HCEC 1CT (cell line): ENCODE measurements at places on chromosomes 1 and 21.
A peak's percentile ranks its signal among the peaks of the same experiment; 100 is the strongest.

DNA sequence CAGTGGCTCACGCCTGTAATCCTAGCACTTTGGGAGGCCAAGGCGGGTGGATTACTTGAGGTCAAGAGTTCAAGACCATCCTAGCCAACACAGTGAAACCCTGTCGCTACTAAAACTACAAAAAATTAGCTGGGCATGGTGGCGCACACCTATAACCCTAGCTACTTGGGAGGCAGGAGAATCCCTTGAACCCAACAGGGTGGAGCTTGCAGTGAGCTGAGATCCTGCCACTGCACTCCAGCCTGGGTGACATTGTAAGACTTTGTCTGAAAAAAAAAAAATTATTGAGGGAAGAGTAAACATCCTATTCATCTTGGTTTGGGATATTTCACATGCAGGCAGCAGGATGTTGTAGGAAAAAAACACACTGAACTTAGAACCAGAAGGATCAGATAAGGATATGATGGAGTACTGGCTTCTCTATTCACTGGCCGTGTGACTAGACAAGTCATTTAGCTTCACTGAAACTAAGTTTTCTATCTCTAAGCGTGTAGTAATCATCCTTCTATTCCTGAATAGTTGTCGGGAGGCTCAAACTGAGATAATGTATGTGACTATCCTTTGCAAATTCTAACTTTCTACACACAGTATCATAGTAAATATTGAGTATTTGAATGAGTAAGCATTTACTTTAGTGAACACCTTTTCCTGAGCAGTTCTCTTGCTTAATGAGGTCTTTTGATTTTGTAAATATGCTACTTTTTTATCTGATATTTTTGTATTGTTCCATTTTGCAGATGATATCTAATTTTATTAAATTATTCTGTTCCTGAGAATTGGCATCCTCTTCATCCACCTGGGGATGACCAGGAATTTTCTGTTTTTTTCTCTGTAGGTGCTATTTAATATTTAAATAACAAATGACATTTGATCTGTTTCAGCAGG is 18.2 kb downstream of the CAP1 start:
- DNase-seq, result no peak

GRCh38 chr21:27326301-27326700 is 359.4 kb upstream of the ADAMTS5 start:
- DNase-seq, result no peak

DNA sequence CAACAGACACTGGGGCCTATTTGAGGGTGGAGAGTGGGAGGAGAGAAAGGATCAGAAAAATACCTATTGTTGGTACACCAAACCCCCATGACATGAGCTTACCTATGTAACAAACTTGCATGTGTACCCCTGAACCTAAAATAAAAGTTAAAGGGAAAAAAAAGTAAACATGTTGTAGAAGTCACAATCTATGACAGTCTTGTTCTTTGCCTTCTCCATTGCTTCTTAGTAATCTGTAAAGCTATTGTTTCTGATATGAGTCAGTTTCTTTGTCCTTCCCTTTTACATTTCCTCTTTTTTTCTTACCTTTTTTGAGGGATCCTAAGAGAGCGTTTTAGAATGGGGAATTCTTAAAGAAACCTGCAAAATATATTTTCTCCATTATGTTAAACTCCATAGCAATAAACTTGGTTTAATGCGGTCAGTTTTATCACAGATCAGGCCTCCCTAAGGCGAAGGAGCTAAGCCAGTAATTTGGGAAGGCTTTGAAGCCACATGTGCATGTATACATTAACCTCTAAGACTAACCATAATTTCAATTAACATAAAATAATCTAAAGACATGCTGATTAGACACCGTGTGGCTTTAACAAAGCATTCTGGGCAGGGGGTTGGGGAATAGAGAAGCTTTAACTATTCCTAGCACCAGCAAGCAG is 77.8 kb upstream of the C1orf105 start:
- DNase-seq, result no peak

DNA sequence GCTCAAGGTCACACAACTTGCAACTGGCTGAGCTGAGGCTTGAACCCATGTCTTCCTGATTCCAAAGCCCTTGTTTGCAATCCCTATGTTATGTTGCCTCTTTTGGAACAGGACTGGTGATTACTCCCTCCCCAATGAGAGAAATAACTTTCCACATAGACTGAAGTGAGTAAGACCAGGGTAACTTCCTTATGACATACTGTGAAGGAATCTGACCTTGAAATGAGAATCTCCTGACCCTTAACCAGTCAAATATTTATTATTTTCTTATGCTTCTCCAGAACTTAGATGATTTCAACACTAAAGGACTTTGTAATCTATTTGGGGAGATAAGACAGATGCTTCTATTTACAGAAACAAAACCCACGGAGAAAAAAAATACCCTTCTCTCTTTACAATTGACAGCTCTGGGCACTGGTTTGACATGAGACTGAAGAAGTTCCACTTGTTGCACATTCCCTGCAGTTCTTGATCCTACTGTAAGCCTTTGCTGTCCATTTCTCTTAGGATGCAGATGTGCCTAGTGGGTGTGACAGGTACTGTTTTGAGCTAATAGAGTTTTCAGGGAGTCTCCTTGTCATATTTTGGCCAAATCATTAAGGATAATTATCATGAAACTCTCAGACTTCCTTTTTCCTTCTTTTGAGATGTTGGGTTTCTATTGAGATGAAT is 3.9 kb upstream of the RPTN start:
- DNase-seq, result peak; percentile 95

- DNase-seq, result peak; percentile 77
These were observed 61.4 kb upstream of the DIRAS3 start for GRCh38 chr1:68111519-68112436.

DNA sequence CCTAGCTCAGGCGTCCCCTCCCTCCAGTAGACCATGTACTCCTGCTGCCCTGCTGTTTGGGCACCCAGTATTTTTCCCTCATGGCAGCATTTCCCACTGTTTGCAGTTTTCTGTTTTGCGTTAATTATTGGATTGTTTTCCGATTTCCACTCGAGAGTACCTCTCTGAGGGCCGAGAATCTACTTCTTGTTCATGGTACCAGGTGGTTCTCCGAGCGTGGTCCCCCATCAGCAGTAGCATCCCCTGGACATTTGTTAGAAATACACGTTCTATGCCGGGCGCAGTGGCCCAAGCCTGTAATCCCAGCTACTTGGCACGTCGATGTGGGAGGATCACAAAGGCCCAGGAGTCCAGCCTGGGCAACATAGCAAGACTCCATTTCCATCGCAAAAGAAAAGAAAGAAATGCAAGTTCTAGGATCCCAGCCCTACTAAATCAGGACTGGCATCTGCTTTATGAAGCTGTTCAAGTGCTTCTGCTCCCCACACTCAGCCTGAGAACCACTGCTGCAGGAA is 690 bp downstream of the RRP1 start:
- DNase-seq, result no peak

GRCh38 chr1:31348449-31348848 is 24.4 kb downstream of the FABP3 start:
- DNase-seq, result no peak

GRCh38 chr1:185155600-185156287 is 1.0 kb downstream of the TRMT1L start:
- peak; percentile 28 for DNase-seq

DNA sequence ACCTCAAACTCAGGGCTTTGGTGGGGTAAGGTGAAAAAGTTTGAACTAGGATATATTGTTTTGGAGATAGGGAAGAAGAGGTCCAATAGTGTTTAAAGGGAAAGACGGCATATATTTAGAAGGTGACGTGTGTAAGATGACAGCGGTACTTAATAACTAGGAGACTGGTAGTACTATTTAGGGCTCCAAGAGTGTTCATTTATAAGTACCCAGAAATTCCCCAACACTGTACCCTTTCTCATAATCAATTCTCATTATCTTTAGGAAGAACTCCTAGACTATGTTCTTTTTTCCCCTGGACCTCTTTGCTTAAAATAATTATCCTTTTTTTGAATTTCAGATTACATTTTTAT is 1.5 kb downstream of the LYPLAL1 start:
- DNase-seq, result no peak

DNA sequence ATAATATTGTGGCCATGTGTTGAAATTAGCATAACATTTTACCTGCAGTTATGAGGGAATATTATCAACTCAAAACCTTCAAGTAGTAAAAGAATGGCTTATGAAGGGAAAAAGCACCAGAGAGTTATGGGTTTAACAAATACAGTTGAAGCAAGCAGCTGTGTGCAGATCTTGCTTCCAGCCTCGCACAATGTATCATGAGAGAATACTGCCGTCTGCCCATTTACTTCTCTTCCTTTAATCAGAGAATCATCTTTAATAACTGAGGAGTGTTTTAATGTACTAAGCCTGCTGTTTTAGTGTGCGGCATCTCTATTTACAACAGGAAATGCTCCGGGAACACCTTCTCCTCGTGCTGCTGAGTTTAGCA is 120.9 kb downstream of the ATG4C start:
- no peak for DNase-seq

- DNase-seq, result no peak
These were observed 8.3 kb upstream of the KANK4 start for GRCh38 chr1:62327360-62328055.

GRCh38 chr1:114453361-114453784 is 57.6 kb downstream of the TRIM33 start:
- DNase-seq, result no peak

- no peak for DNase-seq
These were observed 13.4 kb downstream of the KIF21B start for GRCh38 chr1:201009962-201010645.

GRCh38 chr1:108612496-108612895 is 48.4 kb downstream of the HENMT1 start:
- DNase-seq, result no peak

DNA sequence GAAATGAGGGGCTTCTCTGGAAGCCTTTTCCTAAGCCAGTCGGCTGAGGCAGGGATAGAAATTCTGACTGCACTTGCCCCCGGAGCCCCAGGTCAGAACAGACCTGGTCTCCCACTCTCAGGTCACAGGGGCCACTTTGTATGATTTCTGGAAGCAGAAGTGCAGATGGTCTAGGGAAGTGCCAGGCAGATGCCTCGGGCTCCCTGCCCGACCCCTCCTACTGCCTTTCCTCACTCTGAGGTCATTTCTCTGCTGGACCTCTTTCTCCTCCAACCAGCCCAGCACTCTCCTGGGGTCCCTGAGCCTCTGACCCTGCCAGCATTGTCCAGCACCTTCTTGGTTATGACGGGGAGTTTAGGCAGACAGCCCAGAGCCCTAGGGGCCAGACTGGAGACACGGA is 8.7 kb downstream of the RUNX3 start:
- DNase-seq, result no peak

- DNase-seq, result no peak
These were observed 49.0 kb downstream of the SCCPDH start for GRCh38 chr1:246773213-246773641.

DNA sequence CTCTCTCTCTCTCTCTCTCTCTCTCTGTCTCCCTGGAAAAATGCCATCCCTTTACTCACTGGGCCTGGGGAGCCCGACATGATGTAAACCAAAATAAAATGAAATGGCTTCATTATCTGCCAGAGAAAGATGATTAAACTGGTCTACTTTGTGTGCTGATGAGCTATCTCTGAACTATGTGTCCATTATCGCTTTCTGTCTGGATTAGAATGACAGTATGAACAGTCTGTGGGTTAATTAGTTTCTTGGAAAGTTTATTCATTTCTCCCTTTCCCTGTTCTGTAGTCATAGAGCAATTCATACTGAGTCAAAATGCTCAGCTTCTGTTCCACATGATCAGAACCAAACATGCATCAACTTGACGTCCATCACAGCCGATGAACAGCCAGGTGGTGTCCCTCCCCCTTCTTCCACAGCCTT is 72.4 kb upstream of the KCND3 start:
- no peak for DNase-seq

DNA sequence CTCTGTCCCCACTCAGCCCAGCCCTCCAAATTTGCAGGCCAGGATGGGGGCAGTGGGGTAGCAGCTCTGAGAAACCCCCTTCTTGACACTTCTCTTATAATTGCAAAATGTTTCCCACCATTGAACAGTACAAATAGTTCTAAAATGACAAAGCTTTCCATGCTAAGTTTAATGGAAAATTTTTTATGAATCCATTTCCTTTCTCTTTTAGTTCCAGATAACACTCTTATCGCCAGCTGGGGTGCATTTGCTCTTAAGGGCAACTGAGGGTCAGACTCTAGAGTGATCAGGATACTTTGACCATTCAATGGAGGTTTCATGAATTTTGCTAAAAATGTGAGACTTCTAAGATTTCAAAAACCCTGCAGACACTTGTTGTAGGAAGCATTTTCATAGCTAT is 29.9 kb downstream of the PIK3C2B start:
- DNase-seq, result no peak

DNA sequence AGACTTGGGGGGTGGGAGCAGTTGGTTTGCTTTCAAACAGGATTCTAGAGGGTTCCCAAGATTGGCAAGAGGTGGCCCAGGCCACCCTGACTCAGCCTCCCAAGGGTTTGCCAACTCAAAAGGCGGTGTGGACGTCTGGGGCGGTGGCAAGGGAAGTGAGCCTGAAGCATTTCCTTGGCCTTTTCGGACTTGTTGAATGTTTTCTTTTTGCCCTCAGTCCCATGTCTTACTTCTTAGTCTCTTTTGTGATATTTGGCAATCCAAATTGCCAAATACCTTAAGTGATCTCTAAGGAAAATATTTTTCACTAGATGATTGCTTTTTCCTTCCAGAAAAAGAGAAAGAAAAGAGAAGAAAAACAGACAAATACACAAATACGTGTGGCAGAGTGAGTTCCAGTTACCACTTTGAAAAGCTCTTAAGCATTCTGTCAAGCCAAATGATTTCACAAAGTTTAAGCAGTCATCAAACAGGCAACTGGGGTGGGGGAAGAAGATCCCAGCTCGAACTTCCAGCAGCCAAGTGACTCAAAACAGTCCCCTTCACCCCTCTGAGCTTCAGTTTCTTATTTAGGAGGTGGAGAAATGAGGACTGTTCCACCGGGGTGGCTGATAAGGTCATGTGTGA is 374.6 kb upstream of the USP24 start:
- DNase-seq, result peak; percentile 22

GRCh38 chr21:34276711-34277425 is 86.9 kb upstream of the KCNE2 start:
- peak; percentile 44 for DNase-seq

GRCh38 chr1:87980494-87980893 is 651.8 kb downstream of the LMO4 start:
- no peak for DNase-seq

DNA sequence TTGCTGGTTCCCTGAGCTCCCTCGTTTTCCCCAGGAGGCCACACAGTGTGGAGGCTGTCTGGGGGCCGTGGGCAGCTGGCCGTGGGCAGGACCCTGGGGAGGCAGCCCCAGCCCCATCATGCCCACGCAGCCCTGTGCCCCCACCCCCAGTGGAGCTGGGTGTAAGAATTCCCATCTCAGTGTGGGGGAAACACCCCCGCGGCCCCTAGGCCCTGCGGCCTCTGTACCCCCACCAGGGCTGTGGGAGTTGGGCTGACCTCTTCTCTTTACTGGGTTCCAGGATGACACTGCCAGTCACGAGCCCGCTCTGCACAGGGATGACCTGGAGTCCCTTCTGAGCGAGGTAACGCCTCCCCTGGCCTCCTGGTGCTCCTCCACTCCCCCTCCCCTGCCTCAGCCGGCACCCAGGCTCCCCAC is 3.7 kb upstream of the PFKL start:
- DNase-seq, result no peak

GRCh38 chr21:34020005-34020847 is 53.2 kb upstream of the MRPS6 start:
- DNase-seq, result no peak

GRCh38 chr1:48775831-48776392 is 779 bp downstream of the BEND5 start:
- DNase-seq, result no peak
